Panc1 (cell line): ENCODE measurements at places on chromosomes 11 and 22.

DNA sequence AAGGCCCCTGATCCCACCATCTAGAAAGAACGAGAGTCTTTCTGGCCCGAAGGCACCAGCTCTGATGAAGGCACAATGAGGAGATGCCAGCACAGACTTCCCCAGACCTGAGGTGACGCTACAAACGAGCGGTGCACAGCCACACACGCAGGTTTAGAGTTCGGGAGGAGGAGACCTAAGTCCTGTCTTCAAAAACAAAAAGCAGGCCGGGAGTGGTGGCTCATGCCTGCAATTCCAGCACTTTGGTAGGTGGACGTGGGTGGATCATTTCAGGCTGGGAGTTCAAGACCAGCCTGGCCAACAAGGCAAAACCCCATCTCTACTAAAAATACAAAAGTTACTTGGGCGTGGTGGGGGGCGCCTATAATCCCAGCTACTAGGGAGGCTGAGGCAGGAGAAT is 9.5 kb downstream of the LTO1 start:
- DNase-seq: no peak

DNA sequence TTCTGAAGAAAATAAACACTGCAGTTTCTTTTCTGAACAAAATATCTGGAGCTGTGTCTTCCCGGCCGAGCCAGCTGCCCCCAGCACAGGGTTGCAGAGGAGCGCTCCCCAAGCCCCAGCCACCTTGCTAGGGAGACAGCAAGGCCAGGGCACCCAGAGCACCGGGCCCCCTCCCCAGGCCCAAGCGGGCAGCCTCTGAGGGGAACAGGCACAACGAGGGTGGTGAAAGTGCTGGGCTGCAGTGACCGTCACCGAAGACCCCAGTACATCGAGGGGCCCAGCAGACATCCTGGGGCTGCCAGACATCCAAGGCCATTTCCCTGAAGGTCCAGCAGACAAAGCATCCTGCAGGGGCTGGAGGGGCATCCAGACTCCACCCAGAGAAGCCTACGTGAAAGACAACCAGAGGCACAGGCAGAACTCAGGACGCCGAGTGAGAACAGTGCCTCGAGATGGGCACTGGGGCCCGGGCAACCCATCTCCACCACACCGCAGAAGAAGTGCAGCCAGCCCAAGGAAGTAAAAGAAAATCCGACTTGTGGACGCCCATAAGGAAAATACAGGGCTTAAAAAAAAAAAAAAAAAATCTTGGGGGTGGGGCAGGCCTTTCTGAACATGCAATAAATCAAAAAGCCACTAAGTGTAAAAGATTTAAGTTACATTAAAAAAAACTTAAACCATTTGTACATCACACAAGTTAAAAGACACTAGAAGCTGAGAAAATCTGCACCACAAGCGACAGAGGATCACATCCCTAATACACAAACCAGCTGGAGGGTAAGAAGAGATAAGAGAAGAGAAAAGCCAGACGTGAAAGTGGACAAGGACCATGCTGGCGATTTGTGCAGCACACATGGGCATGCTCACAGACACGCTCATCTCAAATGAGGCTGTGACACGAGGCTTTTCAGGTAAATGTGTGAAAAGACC is 36.0 kb upstream of the COMT start:
- no peak for DNase-seq

- DNase-seq: no peak
Observed at GRCh38 chr11:67022341-67022933, 497 bp upstream of the SYT12 start.

GRCh38 chr22:27122574-27122973 is 465.2 kb downstream of the MIAT start:
- no peak for DNase-seq

DNA sequence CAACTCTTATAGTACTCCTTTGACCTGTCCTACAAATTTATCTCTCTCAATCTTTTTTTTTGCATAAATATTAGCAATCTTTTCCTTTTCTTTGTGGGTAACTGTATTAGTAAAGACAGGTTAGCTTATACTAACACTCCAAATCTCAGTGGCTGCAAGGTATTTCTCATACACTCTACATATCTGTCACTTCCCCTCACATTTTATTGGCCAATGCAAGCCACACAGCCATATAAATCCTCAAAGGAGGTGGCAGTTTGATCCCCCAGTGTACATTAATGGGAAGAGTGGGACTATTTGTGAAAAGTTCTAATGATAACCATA is 42.6 kb upstream of the EED start:
- no peak for DNase-seq

GRCh38 chr22:33049119-33049729 is 9.0 kb downstream of the SYN3 start:
- DNase-seq: peak; percentile 46

DNA sequence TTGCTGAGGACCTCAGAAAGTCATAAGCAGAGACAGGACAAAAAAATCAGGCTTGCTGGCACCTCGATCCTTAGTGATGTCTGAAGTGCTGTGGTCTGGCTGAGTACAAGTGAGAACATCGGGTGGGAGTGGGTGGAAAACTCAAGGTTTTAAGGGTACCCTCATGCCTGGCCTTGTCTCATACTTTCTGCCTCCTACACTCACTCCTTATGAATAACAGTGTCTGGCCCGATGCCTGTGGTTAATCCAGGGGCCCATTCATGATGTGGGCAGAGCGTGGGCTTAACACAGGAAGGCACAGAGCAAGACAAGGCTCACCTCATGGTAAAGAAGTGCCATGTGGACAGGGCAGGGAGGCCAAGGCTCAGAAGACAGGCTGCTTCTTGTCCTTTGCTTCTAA is 11.0 kb upstream of the UCP3 start:
- no peak for DNase-seq

DNA sequence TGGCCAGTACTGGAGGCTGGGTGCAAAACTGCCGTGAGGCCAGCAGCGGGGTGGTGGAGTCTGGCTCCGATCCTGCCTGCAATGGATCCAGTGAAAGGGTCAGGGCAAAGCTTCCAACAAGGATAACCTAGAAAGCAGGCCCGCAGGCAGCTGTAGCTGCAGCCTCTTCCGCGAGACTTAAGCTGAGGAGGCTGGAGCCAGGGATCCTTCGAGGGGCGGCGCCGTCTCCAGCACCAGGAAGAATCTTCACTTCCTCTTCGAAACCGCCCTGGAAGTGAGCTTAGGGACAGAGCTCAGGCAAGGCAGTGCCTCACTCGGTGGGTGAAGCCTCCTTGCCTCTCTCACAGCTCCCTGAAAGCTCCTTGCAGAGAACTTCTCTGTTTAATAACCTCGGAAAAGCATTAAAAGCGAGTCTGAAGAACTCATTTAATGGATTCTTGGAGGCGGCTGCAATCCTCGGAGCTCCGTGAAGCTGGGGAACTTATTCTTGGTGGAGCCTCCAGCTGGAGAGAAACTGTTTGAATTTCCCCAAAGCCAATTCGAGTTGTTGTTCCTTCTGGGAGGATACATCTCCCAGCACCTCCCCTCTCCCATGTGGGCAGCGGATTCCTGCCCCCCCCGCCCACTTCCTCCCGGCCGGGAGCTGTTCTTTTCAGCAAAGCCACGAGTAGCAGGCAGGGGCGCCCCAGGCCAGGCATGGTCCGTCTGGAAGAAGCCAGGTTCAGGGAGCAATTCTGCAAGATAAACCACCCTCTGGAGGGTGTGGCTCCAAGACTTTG is 169.9 kb downstream of the CTTN start:
- no peak for DNase-seq

DNA sequence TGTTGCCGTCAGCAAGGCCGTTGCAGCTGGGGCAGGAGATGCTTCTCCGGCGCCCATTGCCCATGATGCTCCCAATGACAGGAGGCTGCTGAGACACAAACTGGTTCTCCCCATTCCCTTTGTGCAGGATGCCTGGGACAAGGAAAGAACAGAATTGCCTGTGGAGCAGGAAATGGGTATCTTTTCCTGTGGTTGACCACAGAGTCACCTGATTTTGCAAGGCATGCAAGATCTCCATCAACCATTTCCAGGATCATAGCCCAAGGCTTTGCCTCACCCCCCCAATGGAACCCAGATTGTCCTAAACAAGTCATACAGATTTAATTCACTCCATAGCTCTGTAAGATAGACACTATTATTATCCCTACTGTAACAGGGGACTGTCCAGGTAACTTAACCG is 148.1 kb upstream of the NARS2 start:
- no peak for DNase-seq

DNA sequence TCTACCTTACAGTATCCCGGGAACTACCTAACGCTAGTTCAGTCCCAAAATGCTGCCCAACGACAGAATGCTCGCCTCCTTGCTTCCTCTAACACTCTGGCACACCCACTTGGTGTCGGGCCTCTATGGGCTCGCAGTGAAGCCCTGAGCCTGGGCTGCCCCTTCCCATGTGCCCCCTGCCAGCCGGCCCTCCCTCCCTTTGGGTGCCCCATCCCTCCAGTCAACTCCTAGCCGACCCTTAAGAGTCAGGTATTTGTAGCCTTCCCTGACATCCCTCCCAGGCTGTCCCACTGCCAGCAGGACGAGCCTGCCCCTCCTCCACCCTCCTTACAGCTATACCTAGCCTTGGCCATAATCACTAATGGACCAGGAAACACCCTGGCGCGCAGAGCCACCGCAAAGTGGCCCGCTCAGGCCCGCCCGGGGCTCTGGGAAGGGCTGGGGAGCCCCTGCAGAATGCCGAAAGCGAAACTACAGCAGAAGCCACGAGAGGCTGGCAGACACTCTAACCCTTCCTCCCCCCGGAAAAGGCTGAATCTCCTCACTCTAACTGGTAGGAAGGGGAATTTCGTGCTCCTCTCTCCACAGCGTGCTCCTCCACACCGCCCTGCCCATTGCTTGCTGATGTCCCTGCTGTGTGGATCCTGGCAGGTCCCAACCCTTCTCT is 8.2 kb downstream of the CBX7 start:
- no peak for DNase-seq

- no peak for DNase-seq
Observed at GRCh38 chr11:121797496-121797895, 318.5 kb downstream of the BLID start.

DNA sequence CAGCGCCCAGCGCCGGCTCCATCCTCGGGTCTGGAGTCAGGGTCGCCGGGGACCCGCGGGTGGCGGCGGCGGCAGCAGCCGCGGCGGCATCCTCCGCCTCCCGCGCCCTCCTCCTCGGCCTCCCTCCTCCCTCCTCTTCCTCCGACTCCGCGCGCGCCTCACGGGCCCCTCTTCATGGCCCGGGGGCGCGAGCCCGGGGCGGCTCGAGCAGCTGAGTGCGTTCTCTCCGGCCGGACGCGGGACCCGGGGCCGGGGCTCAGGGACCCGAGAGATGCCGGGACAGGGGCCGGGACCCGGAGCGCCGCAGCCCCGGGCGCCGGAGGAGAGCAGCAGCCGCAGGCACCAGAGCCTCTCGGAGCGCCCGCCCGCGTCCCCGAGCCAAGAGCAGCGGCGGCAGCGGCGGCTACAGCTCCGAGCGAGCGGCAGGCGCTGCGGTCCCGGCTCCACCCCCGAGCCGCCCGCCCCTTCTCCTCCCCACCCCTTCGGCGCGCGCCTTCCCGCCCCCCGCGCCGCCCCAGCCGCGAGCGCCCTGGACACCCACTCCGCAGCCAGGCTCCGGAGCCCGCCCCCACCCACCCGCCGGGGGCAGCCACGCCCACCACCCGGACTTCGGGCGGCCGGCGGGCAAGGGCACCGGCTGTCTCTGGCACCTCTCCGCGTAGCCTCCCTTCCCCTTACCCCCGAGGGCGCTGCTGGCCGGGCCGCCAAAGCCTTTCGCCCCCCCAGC is at the start of gene CHST1:
CHST1 (minus strand) TSS at position 417 of the 727 bp plus-strand sequence. CDS start 14,699 bp downstream, outside the sequence.
- no peak for DNase-seq

DNA sequence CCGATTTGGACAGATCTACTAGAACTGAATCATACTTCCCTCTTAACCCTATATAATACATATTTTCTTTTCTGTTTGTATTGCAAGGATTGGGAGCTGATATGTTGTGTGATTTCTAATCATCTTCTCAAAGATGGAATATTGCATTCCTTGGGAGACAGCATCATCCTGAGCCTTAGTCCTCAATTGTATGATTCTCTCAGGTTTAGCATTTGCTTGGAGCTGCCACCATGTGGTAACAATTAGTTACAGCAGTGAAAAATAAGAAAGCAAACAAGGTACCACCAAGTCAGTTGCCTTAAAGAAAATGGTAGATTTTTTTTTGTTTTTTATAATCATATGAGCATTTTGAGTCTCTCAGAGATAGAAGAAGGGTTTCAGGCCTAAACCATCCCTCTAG is 11.9 kb downstream of the SNX19 start:
- DNase-seq: no peak

DNA sequence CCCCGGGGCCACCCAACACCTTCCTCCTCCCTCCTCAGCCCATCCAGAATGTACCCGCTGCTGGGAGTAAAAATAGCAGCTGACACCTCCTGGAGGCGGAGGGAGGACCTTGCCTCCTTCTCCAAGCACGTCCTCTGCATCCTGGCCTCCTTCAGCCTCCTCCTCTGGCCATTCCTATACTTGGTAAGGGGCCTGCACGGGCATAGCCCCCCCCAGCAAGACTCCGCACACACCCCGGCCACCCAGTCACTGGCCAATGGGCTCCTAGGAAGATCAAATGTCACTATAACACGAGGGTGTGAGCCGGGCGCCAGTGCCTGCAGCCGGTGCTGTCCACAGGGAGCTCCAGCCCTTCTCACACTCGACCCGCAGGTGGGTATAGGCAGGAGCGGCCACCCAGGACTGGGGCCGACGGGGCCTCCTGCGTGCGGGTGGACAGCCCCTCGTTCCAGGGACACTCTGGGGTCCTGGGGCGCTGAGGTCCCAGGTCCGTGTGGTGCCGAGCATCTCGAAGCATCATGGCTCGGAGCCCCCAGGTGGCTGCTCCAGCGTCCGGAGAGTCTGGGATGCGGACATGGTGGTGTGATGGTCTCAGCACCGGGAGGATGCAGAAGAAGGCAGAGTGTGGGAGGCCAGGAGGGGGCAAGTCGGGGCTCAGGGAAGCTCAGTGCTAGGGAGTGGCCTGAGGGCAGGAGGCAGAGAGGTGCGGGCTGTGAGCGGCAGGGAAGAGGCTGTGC is at the start of gene TNNT3:
TNNT3 (plus strand) TSS at position 313 of the 737 bp plus-strand sequence. CDS start 3,172 bp downstream, outside the sequence.
- DNase-seq: no peak

DNA sequence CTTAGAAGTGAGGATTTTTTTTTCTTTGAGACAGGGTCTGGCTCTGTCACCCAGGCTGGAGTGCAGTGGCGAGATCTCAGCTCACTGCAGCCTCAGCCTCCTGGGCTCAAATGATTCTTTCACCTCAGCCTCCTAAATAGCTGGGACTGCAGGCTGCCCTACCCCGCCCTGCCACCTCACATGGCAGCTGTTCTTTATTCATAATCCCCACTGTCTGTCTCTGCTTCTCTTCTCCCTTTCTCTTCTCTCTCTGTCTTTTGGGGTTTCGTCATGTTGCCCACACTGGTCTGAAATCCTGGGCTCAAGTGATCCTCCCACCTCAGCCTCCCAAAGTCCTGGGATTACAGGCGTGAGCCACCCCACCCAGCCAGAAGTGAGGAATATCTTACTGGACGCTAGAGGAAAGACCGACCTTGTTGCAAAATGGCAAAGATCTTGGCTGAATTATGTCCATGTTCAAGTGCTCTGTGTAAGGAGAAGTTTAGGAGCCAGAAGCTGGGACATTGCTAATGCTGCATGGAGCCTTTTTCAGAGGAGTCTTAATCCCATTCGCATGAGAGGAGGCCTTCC is 21.9 kb downstream of the KRTAP5-5 start:
- no peak for DNase-seq
